ENCODE measurements at places on chromosomes 5 and 9.

GRCh38 chr5:132363431-132364112, 5.9 kb upstream of the SLC22A5 start:
- DNase-seq = no peak

- DNase-seq = no peak
These were observed 1.5 kb downstream of the HAUS6 start for GRCh38 chr9:19101203-19101602.

DNA sequence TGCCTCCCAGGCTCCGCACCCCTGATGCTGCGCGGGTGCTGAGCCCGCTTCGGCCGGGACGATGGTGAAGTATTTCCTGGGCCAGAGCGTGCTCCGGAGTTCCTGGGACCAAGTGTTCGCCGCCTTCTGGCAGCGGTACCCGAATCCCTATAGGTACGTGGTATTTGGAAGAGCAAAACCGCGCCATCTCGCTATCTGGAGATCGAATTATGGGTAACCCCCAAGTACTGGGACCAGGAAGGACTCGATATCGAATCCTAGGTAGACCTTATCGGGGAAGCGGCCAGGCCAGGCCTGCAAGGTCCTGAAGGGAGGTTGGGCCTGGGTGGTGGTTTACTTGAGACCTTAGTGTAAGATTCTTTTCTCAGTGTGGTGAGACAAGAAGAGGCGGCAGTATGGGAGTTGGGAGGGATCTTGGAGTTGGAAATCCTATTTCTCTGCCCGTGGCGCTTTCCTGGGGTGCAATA, 359 bp downstream of the PRELID1 start:
- DNase-seq = peak; percentile 10

- peak; percentile 28 for DNase-seq
These were observed 765 bp downstream of the MARCHF6 start for GRCh38 chr5:10354048-10354872.

- DNase-seq = no peak
These were observed 106.0 kb downstream of the PALM2AKAP2 start for GRCh38 chr9:109886041-109886440.
